ENCODE measurements at places on chromosomes 13 and 19. TPM values are rescaled to one million over a fixed set of nuclear protein-coding genes. Genes with fewer than 3 reads are reported as not detected.

ZIC2 gene
- not detected for total RNA-seq

TTC9B gene
- total RNA-seq: not detected

TMEM255B gene
- 3.0 TPM for total RNA-seq

CAPNS1 gene
- 205 TPM for total RNA-seq

ZNF266 gene
- 8.1 TPM for total RNA-seq

CRX gene
- not detected for total RNA-seq

GNG8 gene
- not detected for total RNA-seq

FCER2 gene
- total RNA-seq: not detected

FAM216B gene
- not detected for total RNA-seq

OR10H1 gene
- not detected for total RNA-seq
